Bronchial epithelial cell (primary cell): ENCODE measurements at places on chromosomes 4 and X.

GRCh38 chr4:108796173-108796572, 33.3 kb upstream of the ETNPPL start:
- DNase-seq, result no peak

DNA sequence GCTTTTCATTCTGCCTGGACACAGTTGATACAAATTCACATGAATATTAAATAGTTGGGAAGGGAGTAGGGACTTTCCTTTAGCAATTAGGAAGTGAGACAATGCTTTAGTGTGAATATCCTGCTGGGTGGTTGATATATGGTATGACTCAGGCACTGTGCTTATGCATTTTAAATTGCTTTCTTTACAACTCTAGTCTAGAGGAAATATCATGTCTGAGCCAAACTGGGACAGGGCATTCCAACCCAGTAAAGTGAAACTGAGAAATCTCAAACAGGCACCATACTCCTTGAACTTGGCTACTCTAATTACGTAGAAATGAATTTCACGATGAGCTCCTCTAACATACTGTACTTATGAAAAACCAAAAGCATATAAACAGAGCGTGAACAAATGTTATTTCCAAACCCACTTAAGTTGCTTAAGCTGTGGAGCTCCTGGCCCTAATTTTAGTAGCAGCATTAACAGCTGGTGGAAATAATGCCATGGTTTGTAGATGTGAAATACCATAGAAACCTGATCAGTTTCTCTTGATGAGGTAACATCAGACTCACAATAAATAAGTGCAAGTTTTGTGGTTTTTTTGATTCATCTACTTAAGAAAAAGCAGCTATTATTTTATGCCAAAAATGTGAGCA, 242.9 kb upstream of the GK2 start:
- DNase-seq, result peak; percentile 94

- DNase-seq, result peak; percentile 50
These were observed 45.9 kb downstream of the TSC22D3 start for GRCh38 chrX:107729558-107730297.

DNA sequence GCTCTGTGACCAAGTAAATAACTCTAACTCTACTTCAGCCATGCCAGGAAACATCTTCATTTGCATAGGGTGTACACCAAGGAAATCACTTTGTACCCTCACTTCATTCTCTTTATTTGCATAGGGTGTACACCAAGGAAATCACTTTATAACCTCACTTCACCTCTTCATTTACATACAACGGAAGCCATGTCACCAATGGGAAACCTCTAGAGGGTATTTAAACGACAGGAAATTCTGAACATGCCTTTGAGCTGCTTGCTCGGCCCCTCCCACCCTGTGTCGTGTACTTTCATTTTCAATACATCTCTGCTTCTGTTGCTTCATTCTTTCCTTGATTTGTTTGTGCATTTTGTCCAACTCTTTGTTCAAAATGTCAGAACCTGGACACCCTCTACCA, 848.1 kb upstream of the FRG1 start:
- DNase-seq, result no peak

DNA sequence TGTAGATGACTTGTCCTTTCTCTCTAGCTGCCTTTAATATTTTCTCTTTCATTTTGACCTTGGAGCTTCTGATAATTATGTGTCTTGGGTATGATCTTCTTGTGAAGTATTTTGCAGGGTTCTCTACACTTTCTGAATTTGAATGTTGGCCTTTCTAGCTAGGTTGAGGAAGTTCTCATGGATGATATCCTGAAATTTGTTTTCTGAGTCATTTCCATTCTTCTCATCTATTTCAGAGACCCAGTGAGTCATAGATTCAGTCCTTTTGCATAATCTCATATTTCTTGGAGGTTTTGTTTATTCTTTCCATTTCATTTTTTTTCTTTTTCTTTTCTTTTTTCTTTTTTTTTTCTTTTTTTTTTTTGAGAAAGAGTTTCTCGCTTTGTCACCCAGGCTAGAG, 585.7 kb upstream of the PABPC4L start:
- DNase-seq, result peak; percentile 5

GRCh38 chr4:169099771-169100180, 89.7 kb upstream of the CBR4 start:
- no peak for DNase-seq

DNA sequence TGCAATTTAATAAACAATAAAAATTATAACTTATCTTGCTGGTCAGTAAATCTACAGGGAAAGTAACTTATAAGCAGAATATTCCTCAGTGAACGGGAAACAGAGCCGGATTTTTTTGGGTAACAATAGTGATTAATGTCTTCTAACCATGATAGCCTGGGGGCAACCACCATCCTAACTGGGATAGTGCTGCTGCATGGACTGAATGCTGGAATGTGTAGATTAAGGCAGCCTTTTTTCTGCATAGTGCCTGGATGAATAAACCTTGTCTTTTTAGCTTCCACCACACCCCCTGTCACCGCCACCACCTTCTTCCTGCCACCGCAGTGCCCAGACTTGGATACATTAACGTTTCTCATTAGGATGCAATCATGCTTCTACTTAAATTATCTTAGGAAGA, 83.6 kb upstream of the LNX1 start:
- no peak for DNase-seq

DNA sequence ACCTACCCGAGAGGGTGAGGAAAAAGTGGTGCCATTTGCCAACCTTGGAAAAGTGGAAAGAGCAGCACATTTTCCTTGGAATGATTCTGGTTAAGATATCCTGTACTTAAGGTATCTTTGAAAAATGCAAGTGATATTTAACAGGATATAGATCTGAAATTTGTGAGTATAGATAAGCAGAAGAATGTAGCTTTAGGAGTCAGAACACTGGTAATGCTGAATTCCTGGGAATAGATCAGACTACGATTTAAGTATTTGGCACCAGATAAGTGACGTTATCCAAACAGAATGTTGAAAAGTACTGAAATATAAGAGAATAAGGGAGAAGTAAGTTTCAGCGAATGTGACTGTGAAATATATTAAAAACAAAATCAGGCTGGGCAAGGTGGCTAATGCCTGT, 210.1 kb downstream of the PCDH7 start:
- no peak for DNase-seq

GRCh38 chr4:180751009-180751408, 1492.2 kb upstream of the TENM3 start:
- peak; percentile 34 for DNase-seq

DNA sequence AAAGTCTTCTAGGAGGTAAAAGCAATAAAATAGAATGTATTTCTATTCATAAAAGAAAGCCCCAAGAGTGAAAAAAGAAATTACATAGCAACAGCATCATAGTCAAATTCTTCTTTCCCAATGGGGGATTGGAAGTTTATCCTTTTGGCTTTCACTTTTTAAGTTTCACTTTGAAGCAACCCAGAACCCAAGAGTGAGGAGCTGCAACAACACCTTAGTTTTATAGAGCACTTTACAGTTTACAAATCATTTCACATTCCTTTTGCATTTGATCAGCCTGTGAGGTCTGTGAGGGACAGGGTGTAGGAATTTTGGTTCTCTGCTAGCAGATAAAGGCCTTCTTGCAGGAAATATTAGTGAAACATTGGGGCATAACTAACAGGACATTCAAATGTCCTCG, 112.0 kb upstream of the NDP start:
- DNase-seq, result no peak

DNA sequence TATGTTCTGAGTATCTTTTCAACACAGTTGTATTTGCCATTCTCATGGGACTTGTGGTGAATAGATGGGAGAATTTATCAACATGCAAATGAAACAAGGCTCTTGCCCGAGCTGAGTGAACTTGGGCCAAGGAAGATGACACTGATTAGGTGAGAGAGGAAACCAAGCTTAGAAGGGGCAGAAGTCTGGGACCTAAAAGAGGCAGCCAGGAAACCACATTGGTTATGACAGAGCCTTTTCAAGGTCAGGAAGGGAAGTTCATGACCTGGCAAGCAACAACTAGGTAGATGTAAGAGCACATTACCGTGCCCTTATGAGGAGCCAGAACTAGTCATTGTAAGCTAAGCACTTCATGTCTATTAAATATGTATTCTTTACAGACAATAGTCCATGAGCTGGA, 590.3 kb downstream of the PACRGL start:
- no peak for DNase-seq

- DNase-seq, result no peak
These were observed 3.3 kb downstream of the ING2 start for GRCh38 chr4:183507925-183508696.

DNA sequence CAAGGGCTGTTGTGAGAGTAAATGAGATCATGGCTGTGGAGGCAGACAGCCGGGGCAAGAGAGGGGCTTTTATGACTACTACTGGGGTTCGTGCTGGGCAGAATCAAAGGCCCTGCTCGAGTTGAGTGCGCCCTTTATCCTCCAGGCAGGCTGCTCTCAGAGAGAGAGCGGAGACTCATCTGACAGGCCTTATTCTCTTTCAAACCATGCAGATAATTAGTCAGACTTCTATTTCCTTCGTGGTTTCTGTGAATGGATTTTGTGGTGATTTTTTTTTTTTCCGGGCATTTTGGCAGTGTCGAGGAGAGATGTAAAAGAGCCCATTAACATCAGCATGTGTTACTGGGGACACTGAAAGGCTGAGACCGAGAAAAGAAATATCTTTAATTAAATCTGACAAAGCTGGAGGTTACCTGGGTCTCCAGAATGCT, 73.6 kb downstream of the MED28 start:
- no peak for DNase-seq

DNA sequence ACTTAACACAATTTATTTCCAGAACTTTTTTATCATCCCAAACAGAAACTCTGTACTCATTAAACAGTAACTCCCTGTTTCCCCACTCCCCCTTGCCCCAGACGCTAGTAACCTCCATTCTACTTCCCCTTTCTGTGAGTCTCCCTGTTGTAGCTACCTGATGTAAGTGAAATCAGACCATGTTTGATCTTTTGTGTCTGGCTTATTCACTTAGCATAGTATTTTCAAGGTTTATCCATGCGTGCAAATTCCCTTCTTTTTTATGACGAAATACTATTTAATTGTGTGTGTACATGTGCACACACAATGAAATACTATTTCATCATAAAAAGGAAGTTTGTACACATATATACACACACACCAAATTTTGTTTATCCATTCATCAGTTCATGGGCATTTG, 5.2 kb downstream of the PKD2 start:
- DNase-seq, result no peak

DNA sequence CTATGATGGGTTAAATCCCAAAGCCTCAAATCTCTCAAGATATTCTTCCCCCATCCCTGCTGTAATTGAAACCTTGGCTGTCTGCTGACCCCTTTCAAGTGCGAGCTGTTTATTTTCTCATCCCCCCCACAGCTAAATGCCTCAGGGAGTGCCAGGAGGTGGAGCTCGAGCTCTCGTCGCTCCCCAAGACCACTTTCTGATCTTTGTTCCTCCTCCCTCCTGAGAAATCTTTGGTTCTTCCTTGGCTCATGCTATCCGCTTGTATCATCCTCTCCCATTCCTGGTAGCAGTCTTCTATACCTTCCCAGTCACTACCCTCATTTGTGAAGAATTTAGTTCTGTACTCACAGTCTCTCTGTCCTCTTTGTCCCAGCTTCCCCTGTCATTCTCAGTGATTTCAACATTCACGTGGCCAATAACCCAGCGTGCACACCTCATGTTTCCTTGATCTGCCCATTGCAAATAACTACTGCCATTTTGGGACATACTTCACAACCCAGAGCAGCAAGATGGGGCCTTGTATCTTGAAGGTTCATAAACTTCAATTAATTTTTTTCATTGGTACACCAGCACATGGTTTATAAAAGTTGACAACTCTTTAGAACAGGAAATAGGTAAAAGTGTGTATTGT, 9.2 kb upstream of the SLC25A43 start:
- DNase-seq, result no peak

DNA sequence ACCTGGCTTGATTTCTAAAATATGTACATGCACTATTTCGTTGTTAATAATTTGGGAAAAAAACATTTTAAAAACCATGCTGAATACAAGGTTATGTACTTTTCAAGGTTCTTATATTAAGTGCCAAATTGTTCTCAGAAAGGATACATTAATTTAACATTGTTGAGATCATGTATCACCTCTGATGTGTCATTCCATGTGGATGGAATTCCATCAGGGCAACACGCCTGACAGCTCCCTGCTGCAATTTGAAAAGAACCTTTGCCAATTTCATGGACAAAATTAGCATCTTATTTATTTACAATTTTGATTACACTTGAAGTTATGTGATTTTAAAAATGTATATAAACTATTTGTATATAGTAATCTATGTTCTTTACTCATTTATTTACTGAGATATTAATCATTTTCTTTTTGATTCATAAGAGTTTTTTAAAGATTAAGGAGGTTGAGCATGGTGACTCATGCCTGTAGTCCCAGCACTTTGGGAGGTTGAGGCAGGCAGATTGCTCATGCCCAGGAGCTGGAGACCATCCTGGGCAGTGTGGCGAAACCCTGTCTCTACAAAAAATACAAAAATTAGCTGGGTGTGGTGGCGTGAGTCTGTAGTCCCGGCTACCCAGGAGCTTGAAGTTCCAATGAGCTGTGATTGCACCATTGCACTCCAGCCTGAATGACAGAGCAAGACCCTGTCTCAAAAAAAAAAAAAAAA, 142.8 kb downstream of the ENPP6 start:
- DNase-seq, result peak; percentile 53

DNA sequence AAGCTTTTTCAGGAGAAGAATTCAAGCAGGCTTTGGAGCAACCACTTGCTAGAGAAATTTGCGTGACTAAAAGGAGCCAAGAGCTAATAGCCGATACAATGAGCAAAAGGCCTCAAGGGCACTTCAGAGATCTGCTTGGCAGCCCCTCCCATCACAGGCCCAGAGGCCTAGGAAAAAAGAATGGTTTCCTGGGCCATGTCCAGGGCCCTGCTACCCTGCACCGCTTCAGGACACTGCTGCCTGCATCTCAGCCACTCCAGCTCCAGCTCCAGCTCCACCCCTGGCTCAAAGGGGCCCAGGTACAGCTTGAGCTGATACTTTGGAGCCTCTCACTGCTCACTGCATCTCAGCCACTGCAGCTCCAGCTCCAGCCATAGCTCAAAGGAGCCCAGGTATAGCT, 98.9 kb downstream of the FAM13A start:
- no peak for DNase-seq

DNA sequence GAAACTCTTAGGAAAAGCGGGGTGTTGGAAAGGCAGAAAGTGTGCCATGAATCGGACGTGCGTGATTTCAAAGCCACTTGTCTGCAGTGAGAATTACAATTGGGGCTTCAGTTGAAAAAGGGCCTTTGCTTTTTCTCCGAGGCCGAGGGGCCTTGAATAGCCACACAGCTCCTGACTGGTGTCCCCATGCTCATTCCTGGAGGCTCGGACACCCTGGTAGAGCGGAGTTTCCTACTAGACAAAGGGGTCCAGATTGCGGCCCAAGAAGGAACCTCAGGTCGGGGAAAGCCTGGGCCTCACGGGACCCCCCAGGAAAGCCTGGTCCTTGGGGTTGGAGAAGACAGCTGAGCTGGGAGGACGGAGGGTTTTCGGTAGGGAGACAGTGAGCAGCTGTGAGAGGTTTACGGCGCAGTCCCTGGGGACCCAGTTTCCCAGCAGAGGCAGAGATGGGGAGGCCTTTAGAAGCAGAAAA, 3.0 kb upstream of the SHOX start:
- DNase-seq, result no peak

GRCh38 chr4:1338752-1339414, 8.1 kb upstream of the UVSSA start:
- DNase-seq, result no peak

- peak; percentile 30 for DNase-seq
These were observed 31.6 kb downstream of the SEPSECS start for GRCh38 chr4:25128671-25129070.
